ENCODE measurements at places on chromosomes 12 and 14.

DNA sequence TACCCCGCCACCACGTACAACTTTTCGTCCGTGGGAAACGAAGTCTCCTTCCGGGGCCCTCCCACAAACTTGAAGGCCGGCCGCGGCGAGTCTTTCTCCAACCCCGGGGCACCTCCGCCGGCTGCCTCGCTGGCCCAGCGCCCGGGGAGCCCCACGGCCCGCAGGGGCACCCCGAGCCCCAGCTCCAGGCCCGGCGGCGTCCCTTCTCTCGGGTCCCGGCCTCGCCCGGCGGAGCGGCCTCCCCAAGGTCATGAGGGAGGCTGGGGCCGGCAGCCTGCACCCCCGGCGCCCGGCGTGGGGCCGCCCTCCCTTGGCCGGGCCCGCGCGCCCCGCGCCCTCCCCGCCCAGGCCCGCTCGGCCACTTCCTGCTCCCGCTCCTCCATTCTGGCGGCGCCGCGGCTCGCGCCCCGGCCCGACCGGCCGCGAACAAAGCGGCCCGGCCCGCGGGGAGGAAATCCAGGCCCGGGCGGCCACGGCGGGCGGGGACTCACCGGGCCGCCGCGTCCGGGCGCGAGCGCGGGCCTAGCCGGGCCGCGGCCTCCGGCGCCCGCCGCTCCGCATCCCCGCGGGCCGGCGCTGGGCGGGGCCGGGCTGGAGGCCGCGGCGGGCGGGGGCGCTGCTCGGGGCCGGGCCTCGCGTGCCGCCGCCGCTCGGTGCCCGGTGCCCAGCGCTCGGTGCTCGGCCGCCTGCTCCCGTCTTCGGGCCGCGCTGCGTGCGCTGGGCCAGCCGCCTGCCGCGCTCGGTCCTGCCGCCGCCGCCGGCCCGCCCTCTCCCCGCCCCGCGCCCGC lies at the start of gene AKT1:
AKT1 (minus strand) TSS at position 756 of the 788 bp plus-strand sequence. CDS start 3,105 bp downstream, outside the sequence.
- H3K4me1 ChIP-seq: peaks cover 52% of the 10 kb centered on the region
- DNase-seq: no peak
- peak within 1 kb of the TSS; percentile 90 for H3K4me3 ChIP-seq
- peaks cover 4% of the 10 kb centered on the region for H3K36me3 ChIP-seq
- no peaks in the 10 kb centered on the region for H3K27me3 ChIP-seq

- no peak overlapping the region for H3K27ac ChIP-seq
- H3K4me1 ChIP-seq: no peaks in the 10 kb centered on the region
- H3K27me3 ChIP-seq: no peaks in the 10 kb centered on the region
- H3K36me3 ChIP-seq: no peaks in the 10 kb centered on the region
These were observed 331.4 kb downstream of the BCAT1 start for GRCh38 chr12:24617471-24617870.

GRCh38 chr14:31449971-31450610 lies 7.2 kb downstream of the DTD2 start:
- H3K27ac ChIP-seq: no peak overlapping the region
- no peak for DNase-seq
- no peaks in the 10 kb centered on the region for H3K4me1 ChIP-seq
- peaks cover 8% of the 10 kb centered on the region for H3K36me3 ChIP-seq

- H3K4me3 ChIP-seq: no peak overlapping the region
- no peaks in the 10 kb centered on the region for H3K4me1 ChIP-seq
- no peaks in the 10 kb centered on the region for H3K27me3 ChIP-seq
- no peaks in the 10 kb centered on the region for H3K36me3 ChIP-seq
- no peak overlapping the region for H3K27ac ChIP-seq
These were observed 20.3 kb upstream of the TMX1 start for GRCh38 chr14:51219473-51220448.

Measured in sigmoid colon (tissue), 7 donors.